SHP77 (cell line): ENCODE measurements at places on chromosomes 7 and 10.

- DNase-seq: no peak
These were observed 33.0 kb downstream of the MINDY4 start for GRCh38 chr7:30804078-30804661.

DNA sequence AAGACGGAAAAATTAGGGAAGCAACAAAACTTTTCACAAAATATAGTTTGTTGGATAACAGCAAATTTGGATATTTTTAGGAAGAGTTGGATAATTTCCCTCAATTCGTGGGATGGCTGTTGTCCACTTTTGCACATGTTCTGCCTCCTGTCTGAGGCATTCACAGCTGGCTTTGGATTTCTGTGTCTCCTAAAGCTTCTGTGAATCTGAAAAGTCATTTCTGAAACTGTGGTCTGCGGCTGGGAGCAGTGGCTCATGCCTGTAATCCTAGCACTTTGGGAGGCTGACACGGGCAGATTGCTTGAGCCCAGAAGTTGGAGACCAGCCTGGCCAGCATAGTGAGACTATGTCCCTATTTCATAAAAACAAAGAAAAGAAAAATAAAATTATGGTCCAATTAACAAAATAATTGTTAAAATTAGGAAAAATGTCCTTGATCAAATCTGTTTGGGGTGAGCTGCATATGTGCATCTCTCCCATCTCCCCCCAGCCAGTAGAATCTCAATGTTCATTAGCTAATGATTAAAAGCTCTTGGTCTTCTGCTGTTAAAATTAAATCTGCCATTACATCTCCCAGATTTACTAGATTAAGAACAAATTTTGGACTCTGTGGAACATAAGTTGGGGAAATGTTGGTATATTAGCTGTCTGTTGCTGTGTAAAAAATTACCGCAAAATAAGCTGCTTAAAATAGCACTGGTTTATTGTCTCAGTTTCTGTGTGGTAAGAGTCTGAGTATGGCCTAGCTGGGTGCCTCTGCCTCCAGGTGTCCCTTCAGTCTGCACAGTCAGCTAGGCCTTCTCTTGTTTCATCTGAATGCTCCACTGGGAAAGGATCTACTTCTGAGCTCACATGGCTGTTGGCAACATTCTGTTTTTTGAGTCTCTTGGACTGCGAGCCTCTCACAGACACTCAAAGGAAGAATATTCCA is 332.0 kb upstream of the FZD1 start:
- DNase-seq: no peak

DNA sequence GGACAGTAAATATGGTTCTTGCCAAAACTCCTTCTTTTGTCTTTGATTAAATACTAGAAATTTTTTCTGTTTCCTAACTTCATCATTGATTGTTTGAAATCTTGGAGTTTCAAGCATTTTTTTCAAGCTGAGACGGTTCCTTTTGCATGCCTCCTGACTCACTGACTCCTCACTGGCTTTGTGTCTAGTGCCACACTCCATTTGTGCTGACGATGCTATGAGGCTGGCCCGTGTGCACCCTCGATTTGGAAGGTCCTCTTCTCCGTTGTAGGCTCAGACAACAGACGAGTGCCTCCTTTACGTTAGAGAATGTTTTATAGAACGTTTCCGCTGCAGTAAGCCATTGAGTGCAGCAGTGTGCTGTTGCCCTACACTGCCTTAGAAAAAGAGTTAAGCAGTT is 10.8 kb upstream of the CSGALNACT2 start:
- DNase-seq: no peak

GRCh38 chr10:78185693-78186055 is 152.0 kb downstream of the RPS24 start:
- no peak for DNase-seq

DNA sequence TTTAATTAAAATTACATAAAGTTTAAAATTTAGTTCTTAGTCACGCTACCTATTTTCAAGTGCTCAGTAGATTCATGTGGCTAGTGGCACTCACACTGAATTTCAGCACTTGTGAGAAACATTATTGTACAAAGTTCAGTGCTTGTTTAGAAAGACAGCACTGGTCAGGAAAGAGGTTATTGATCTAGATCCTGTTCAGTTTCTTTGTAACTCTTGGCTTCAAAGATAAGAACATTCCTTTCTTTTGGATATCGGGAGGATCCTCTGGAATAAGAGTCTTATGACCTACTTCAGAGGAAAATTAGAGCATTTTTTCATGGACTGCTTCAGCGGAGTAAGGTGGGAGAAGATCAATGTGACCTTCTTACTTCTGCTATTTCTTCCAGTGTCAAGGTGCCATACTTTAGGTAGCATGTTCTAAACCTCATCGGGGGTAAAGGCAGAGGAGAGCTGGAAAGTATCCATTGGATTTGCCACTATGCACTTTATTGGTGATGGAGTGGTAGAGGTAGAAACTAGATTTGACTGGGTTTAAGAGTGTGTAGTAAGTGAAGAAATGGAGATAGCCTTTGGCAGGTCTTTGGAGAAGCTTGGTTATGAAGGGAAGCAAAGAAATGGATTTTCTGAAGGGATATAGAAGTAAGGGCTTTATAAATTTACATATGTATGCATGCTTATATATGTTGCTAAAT is 39.9 kb downstream of the PHYHIPL start:
- DNase-seq: no peak

- DNase-seq: no peak
These were observed 51.7 kb upstream of the FZD1 start for GRCh38 chr7:91212582-91212981.

DNA sequence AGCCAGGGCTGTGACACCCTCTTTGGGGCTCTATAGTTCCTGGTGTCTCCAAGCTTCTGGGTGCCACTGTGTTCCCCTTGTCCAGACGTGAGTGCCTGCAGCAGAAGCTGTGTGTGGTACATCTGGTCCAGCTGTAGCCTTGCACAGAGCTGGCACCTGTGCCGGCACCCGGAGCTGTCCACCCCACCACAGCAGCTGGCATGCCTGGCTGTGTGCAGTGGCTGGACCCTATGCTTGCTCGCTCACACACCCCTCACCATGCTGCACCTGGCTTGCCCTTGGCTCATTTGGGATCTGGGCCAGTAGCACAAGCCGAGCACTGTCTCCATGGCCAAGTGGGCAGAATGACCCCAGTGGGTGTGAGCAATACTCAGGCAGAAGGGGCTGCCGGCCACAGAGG is 10.6 kb downstream of the DNAJB9 start:
- DNase-seq: no peak

DNA sequence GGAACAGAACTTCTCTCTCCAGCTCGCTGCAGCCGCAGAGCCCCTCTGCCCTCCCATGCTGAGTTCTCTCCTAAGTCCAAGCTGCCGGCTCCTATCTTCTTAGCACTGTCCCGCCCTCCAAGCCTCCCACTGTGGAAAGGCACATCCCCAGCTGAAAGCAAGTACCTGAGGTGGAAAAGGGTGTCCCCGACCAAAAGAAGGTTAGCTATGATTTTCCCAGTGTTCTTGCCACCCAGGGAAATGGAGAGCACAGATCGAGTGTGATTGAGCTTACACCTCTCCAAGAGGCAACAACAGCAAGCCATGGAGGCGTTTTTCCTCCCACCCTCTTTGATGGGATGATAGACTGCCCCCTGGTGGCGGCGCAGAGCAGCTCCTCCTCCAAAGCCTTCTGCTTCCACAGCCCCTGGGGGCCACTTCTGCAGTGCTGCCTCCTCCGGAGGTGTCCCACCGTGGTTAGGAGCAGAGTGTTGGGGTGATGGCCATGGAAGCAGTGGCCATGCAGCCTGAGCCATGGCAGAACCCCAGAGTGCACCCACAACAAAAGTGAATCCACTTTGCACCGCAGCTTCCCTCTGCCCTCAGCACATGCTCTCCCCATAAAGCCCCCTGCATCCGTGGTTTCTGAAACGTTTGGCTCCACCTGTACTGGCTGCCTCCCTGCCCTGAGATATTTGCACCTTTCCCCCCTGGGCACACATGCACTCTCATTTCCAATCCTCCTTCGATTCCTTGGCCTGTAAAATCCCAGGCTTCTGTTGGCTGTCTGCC is 143.1 kb upstream of the STK17A start:
- peak; percentile 47 for DNase-seq

- DNase-seq: no peak
These were observed 19.2 kb downstream of the SLC25A16 start for GRCh38 chr10:68508090-68508489.

DNA sequence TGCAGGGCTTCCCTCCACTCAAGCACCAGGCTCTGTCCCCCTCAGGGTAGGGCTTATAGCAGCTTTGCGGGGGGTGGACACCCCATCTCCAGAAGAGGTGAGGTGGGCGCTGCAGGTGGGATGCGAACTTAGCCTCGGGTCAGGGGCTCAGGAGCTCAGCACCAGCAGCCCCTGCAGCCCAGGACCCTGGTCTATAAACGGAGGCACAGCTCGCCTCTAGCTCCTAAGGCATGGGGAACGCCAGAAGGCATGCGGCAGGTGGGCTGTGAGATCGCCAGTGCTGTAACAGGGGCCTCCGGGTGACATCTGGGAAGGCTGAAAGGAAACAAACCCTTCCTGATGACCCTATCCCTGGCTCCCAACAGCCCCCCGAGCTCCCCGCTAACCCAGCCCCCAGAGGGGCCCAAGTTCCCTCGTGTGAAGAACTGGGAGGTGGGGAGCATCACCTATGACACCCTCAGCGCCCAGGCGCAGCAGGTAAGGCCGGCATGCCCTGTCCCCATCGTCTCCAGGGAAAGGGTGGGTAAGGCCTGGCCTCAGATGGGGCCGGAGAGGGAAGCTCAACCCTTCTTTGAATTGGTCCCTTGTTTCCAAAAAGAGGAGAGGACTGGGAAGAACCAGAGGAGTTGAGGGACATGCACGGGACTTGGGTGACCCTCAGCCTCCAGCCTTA is 4.2 kb downstream of the NOS3 start:
- DNase-seq: no peak

DNA sequence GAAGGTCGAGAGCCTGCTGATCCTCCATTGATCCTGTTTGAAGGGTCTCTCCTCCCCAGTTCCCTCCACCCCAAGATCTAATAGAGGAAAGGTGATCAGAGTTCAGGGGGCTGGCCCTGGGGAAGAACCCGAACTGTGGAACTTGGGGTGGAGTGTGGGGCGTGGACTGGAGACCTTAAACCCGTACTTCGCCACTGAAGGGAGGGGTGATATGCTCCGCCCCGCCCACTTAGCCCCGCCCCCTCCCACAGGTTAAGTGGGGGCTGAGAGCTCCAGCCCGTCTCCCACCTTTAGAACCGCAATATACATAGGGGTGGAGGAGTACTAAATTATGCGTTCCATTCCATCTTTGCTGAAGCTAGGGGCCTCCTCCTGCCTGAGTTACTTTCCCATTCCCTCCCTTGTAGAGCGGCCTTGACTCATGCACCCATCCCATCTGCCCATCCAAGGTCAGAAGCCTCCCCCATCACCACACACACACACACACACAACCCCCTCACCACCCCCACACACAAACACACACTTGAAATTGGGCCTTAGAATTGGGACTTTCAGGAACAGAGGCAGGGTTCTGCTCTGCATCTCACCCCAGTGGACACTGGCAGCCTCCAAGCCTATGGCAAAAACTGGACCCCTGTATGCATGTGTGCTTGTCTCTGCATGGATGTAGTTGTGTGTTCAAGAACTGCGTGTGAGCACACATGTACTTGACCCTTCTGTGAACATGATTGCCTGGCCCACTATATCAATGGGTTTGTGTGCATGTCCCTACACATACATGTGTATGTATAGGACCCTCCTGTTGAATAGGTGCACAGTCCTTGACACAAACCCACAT is 991 bp downstream of the SEMA4G start:
- DNase-seq: no peak

DNA sequence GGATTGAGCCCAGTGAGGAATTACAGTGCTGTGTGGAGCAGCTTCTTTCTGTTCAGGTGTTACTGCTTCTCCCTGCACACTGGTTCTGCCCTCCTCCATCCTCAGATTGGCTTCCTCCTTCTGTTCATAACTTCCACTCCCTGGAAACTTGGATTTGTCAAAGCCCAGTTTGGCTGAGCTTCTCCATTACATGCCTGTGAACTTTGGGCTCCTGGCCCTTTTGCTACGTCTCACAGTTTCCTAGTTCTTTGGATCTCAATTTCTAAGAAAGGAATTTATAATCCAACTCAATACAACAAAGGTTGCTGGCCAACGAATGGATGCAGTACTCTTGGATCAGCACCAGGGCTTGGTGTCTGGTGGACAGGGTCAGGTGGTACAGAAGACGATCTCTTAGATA is 318.1 kb downstream of the RPS24 start:
- no peak for DNase-seq

DNA sequence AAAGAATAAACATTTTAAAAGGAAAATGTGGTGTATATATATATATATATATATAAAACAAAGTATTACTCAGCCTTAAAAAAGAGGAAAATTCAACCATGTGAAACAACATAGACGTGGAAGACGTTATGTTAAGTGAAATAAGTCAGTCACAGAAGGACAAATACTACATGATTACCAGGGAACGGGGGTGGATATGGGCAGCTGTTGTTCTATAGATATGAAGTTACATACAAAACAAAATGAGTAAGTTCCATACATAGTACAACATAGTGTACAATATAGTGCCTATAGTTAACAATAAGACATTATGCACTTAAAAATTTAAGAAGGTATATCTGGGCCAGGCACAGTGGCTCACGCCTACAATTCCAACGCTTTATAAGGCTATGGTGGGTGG is 48.8 kb downstream of the SGMS1 start:
- DNase-seq: no peak

- no peak for DNase-seq
These were observed 356.6 kb downstream of the PPP1R3A start for GRCh38 chr7:113562242-113562641.

- peak; percentile 37 for DNase-seq
These were observed 48.5 kb upstream of the ARL4A start for GRCh38 chr7:12638851-12639456.

- no peak for DNase-seq
These were observed 14.5 kb upstream of the ZNF282 start for GRCh38 chr7:149180722-149181449.

DNA sequence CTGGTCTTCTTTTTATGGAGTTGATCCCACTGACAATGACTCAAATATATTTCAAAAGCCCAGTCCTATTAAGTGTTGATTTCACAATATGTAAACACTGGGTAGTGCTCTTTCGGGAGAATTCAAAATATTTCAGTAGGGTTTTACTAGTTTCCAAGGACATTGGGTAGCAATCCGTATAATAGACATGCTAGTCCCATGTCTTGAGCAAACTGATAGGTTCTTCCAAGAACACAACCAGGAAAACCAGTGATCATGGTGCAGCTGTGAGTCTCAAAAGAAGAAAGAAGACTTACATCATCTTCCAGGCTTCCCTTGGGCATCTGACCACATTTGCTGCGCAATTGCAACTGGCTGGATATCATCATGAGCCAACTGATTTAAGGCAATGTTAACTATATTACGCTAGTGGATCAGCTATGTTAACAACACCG is 59.3 kb upstream of the APBB1IP start:
- no peak for DNase-seq
